ENCODE measurements at places on chromosomes 1 and 21. TPM values are rescaled to one million over a fixed set of nuclear protein-coding genes. Genes with fewer than 3 reads are reported as not detected.

GRCh38 chr1:80066060-80066459 is 1059.5 kb upstream of the ADGRL4 start:
- DNase-seq, result no peak

- DNase-seq, result no peak
Observed at GRCh38 chr1:173205146-173206051, 1.7 kb downstream of the TNFSF4 start.

DNA sequence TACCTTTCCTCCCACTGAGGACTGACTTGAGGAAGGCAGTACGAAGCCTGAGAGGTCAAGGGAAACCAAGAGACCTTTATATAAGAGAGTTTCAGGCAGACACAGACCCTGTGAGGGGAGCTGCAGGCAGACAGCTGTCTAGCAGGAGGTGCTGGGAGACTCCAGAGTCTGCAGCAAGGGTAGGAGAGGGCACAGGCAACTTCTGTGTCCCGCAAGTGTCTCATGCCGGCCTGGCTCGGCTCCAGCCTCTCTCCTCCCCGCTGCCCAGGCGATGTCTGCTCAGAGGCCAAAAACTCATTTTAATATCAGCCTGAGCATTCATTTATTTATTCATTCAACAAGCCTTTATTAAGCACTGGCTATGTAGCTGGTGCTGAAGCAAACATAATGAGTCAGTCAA is 83.0 kb downstream of the KIRREL1 start:
- no peak for DNase-seq

DNA sequence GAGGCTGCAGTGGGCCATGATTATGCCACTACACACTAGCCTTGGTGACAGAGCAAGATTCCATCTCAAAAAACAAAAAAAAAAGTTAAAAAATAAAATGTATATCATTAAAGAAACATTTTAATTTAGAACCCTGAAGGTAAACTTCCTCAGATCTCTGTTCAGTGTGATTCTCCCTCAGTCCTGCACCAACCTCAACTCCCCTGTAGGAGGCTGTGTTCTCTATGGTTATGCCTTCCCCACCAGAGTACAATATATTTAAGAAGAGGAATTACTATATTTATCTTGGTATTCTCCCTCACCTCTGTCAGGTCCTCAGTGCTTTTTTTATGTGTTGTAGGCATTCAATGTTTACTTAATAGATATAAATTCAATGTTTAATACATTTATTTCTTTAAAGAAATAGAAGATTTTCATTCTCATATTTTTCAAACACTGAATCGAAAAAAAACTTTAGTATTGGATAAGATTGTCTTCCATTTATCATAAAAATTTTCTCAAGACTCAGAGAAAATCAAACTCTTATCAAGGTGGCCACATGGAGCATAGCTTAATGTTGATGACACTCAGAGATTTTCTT is 4.8 kb upstream of the LRRC8B start:
- no peak for DNase-seq

DNA sequence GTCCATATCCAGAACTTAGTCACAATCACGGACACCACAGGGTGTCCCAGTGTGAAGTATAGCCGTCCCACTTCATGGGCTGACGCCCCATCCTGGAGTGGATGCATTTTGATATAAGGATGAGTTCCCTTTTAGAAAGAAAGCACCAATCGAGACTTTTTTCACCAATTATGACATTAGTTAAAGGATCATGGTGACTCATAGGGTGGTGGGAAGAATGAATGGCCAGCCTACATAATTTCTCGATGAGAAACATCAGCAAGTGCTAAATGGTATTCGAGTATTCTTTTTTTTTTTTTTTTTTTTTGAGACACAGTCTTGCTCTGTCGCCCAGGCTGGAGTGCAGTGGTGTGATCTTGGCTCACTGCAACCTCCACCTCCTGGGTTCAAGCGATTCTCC is 38.5 kb upstream of the USP1 start:
- DNase-seq, result no peak

GRCh38 chr1:70134148-70134547 is 71.2 kb downstream of the LRRC40 start:
- DNase-seq, result no peak

GRCh38 chr1:225908773-225909172 is 15.3 kb downstream of the PYCR2 start:
- DNase-seq, result no peak

DNA sequence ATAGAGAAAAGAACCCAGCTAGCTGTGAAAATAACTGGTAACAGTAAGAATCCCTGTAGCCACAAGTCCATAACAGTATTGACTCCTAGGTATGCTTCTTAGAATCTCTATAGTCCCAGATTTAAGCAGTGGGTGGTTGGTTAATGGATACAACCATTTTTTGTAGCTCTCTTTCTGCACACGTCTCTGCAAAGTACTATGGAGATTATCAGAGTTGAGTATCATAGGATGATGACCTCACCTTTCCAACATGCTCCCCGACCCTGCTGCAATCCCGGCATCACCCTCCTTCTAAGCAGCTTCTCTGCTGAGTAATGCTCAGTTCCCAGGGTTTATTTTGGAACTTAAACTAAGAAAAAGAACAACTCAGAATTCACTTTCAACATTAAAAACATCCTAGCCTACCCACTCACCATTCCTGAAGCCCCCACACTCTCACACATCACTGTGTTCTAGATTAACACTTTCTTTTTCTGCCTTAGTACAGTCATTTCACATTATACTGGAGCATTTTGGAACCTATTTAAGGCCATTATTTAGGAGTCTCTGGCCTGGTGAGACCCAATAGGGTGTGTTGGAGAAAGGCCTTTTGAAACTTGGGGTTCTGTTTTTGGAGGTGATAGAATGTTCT is 2.7 kb downstream of the MLLT11 start:
- DNase-seq, result no peak

GRCh38 chr1:68703921-68704354 is 207.1 kb upstream of the DEPDC1 start:
- DNase-seq, result no peak

LCE1D gene
- total RNA-seq, result not detected

GPR37L1 gene
- 0.25 TPM for total RNA-seq

FAM72C gene
- total RNA-seq, result 0.49 TPM

DAB1 gene
- total RNA-seq, result 0.25 TPM

ANGPTL1 gene
- total RNA-seq, result 19.4 TPM

FMN2 gene
- total RNA-seq, result not detected

IL19 gene
- not detected for total RNA-seq

MARK1 gene
- 13.0 TPM for total RNA-seq

NLRP3 gene
- total RNA-seq, result 1.7 TPM

B3GALT5 gene
- 1.5 TPM for total RNA-seq

FCRL5 gene
- 0.49 TPM for total RNA-seq

Measured in vagina (tissue), 2 donors.